ENCODE measurements at places on chromosomes 12 and 14.

GRCh38 chr12:132850291-132850690 is 21.6 kb upstream of the GOLGA3 start:
- DNase-seq, result no peak

GRCh38 chr14:103361867-103362266 is 23.3 kb upstream of the MARK3 start:
- DNase-seq, result no peak

- no peak for DNase-seq
Observed at GRCh38 chr14:75286313-75286712, 7.7 kb downstream of the FOS start.

DNA sequence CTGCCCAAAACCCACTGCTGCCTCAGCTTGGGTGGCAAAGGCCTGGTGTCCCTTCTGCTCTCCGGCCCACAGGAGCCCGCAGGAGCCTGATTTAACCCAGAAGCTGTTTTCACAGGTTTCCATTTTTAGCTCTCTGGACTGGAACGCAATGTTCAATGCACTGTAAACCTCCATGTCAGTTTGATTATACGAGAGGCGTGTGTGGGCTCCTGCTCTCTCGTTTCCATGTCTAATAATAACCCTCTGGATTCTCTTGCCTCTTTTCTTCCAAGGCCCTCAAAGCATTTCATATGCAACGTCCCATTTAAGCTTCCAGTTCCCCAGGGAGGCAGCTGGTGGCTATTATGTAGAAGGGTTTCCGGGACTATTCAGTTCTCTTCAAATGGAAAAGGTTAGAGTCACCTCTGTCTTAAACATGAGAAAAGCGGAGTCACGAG is 161.1 kb downstream of the SUDS3 start:
- no peak for DNase-seq

DNA sequence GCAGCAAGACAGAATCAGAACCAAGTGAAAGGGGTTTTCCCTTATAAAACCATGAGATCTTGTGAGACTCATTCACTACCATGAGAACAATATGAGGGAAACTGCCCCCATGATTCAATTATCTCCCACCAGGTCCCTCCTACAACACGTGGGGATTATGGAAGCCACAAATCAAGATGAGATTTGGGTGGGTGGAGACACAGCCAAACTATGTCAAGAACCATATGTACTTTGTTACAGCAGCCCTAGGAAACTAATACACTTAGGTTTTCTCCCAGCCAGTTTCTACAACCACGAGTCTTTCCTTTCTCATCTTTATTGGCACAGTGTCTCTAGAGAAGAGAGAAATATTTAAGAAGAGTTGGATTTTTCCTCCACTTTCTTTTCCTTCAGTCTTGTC is 72.6 kb downstream of the BTG1 start:
- no peak for DNase-seq

- DNase-seq, result no peak
Observed at GRCh38 chr14:24705840-24706239, 71.8 kb upstream of the GZMB start.

- no peak for DNase-seq
Observed at GRCh38 chr14:90820958-90821357, 4.7 kb upstream of the TTC7B start.
